ENCODE measurements at places on chromosomes 1 and 21.

GRCh38 chr21:44932408-44933181 is 7.2 kb upstream of the SLX9 start:
- no peak overlapping the region for H3K27ac ChIP-seq
- H3K4me1 ChIP-seq = peaks cover 25% of the 10 kb centered on the region
- no peak for DNase-seq
- H3K4me3 ChIP-seq = no peak overlapping the region
- H3K27me3 ChIP-seq = peaks cover 67% of the 10 kb centered on the region
- no peaks in the 10 kb centered on the region for H3K36me3 ChIP-seq

DNA sequence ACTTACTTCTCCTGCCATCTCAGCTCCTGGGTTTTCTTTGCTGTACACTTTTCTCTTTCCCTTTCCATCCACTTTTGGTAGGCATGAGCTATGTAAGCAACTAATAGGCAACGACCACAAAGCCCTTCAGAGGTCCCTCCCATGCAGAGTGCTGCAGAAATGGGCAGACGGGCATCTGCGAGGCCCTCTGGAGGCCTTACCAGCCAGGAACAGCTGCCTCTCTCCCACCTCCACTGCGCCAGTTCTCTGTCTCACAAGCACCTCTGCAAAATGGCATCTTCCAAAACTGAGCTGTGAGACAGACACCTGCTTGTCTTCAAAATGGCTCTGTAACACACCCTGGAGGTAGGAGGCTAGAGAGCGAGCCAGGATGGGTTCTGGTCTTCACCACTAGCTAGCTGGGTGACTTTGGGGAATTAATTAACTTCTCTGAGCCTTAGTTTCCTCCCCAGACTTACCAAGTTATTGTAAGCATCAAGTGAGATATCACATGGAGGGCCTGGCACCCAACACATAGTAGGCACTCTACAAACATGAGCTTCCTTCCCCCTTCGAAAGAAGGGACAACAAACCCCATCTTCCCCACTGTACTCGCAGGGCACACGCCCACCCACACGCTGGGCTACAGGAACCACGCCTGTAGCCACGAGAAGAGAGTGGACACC is 62.0 kb downstream of the BCAR3 start:
- peaks cover 23% of the 10 kb centered on the region for H3K4me1 ChIP-seq
- no peak for DNase-seq
- no peaks in the 10 kb centered on the region for H3K27me3 ChIP-seq
- no peak overlapping the region for H3K27ac ChIP-seq
- no peak overlapping the region for H3K4me3 ChIP-seq

GRCh38 chr1:172269084-172269483 is 151.4 kb upstream of the C1orf105 start:
- H3K36me3 ChIP-seq = no peaks in the 10 kb centered on the region
- H3K4me1 ChIP-seq = no peaks in the 10 kb centered on the region
- no peaks in the 10 kb centered on the region for H3K27me3 ChIP-seq

- no peak for DNase-seq
- H3K27me3 ChIP-seq = no peaks in the 10 kb centered on the region
- H3K27ac ChIP-seq = no peak overlapping the region
- no peak overlapping the region for H3K4me3 ChIP-seq
Observed at GRCh38 chr1:28897789-28898188, 16.6 kb upstream of the EPB41 start.

DNA sequence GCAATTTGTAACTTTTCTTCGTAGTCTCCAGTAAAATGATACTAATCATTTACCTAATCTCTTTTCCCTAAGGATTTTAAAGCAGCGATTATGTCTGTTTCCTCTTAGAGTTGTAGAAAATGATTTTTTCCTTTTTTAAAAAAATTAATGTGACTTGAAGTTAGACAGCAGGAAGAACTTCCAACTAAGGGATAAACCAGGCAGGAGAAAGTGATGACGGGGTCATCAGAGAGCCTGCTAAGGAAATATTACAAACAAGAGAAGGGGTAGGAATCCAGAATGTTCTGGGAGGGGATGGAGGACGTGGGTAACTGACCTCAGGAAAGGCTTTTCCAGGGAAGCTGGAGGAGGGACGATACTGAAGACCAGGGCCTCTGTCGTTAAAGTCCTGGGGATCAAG is 8.8 kb upstream of the ETV3L start:
- no peak overlapping the region for H3K4me3 ChIP-seq
- H3K36me3 ChIP-seq = no peaks in the 10 kb centered on the region
- H3K27me3 ChIP-seq = no peaks in the 10 kb centered on the region
- peaks cover 19% of the 10 kb centered on the region for H3K4me1 ChIP-seq
- no peak overlapping the region for H3K27ac ChIP-seq
- DNase-seq = no peak

GRCh38 chr1:60662486-60663044 is 419.8 kb upstream of the NFIA start:
- no peak for DNase-seq
- no peak overlapping the region for H3K4me3 ChIP-seq
- H3K36me3 ChIP-seq = no peaks in the 10 kb centered on the region
- no peak overlapping the region for H3K27ac ChIP-seq
- H3K27me3 ChIP-seq = no peaks in the 10 kb centered on the region

Data from H1 (cell line).